ENCODE measurements at places on chromosomes 4 and X.

DNA sequence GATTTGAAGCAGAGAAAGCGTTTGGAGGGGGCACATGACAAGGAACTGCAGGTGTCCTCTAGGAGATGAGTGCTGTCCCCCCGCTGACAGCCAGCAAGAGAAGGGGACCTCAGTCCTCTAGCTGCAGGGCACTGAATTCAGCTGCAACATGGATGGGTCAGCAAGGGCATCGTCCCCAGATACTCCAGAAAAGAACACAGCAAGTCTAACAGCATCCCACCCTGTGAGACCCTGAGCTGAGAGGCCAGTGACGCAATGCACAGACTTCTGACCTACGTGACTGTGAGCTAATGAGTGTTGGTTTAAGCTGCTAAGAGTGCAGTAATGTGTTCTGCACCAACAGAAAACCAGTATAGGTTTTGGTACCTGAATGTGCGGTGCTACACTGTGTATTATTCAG, 11.6 kb upstream of the CENPVL2 start:
- no peak for DNase-seq

GRCh38 chrX:36856849-36857248, 151.3 kb upstream of the FAM47C start:
- DNase-seq: peak; percentile 11

GRCh38 chr4:37073226-37073840, 171.2 kb upstream of the NWD2 start:
- no peak for DNase-seq

DNA sequence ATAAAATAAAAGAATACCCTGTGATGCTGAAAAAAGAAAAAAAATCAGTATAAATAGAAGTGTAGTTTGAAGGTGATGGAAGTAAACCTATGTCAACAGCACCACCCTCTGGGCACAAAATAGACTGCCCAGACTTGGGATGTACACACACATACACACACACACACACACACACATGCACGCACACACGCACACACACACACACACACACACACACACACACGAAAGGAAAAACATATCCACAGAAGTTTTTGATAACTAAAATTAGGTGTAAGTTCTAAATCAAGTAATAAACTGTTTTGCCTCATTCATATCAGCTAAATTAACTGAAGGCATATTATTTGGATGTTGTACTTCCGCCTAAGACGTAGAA, 40.5 kb downstream of the ANXA5 start:
- peak; percentile 61 for DNase-seq

GRCh38 chr4:150366487-150366999, 215.4 kb upstream of the MAB21L2 start:
- DNase-seq: peak; percentile 50

DNA sequence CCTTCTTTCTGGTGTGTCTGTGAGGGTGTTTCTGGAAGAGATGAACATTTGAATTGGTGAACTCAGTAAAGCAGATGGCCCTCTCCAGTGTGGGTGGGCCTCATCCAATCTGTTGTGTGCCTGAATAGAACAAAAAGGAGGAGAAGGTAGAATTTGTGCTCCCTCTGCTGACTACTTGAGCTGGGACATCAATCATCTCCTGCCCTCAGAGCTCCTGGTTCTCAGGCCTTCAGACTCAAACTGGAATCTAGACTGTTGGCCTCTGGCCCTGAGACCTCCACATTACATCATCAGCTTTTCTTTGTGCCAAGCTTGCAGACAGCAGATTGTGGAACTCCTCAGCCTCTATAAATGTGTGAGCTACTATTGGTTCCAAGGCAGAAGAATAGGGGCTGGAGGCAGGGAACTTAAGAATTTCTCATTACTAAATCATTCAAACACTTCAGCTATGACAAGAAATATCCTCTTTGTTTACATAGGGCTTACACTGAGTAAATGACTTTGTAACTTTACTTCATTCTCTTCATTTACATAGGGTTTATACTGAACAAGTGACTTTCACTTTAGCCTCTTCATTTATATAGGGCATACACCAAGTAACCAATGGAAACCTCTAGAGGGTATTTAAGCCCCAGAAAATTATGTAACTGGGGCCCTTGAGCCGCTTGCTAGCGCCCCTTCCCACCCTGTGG, 86.9 kb upstream of the NWD2 start:
- no peak for DNase-seq

DNA sequence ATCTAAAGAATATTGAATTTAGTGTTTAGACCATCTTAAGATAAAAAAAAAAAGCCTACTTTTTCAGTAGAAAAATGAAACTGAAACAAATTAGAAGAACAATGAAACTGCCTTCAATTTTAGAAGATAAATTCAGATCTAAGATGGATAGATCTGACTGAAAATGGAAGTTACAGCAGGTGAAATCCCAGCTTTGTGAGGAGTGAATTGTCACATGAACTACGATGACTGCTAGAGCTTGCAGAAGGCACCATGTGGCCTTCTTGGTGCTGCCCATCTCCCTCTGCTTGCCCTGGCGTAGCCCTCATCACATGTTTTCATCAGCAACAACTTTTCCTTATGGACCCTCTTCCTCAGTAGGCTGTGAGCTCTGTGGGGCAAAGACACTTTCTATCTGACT, 51.4 kb upstream of the EMCN start:
- DNase-seq: no peak

GRCh38 chrX:39261446-39262147, 460.3 kb downstream of the MID1IP1 start:
- DNase-seq: peak; percentile 0

- DNase-seq: no peak
These were observed 213.7 kb downstream of the FSTL5 start for GRCh38 chr4:161949946-161950725.

DNA sequence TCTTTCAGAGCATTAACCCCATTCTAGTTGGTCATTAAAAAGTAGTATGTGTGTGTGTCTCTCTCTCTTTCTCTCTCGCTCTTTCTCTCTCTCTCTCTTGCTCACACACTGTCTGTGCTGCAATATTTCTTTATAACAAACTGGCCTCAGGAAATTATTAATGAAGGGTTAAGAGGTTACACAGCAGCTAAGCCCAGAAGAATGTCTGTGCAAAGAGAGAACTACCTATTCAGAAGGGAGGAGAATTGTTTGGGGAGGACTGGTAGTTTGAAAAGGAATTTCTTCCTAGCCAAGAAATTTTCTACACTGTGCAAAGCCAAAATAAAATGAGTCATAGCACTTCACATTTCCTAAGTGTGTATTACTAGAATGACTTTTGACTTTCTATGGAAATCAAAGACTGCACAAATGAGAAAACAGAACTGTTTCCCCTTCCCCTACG, 22.2 kb downstream of the PDGFC start:
- DNase-seq: no peak

DNA sequence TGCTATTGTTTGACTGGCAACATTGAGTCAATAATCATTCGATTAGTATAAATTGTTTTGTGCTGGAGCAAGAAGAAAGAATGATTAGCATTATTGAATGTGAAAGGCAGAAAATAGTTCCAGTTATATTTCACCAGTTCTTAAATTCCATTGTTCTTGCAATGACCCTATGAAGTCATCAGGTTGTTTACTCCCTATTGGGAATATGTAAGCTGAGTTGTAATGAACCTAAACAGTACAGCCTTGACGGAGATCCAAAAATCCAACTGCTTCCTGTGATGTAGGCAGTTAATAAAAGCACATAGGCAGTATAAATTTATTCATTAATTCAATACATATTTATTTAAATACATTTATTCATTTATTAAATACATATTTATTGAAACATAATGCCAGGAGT, 947.5 kb downstream of the PCDH7 start:
- no peak for DNase-seq
